ENCODE measurements at places on chromosomes 6 and 20.

GRCh38 chr6:53290537-53291510 is 57.9 kb downstream of the ELOVL5 start:
- no peak for DNase-seq

- DNase-seq: no peak
Observed at GRCh38 chr20:59634435-59635005, 30.2 kb downstream of the PHACTR3 start.

DNA sequence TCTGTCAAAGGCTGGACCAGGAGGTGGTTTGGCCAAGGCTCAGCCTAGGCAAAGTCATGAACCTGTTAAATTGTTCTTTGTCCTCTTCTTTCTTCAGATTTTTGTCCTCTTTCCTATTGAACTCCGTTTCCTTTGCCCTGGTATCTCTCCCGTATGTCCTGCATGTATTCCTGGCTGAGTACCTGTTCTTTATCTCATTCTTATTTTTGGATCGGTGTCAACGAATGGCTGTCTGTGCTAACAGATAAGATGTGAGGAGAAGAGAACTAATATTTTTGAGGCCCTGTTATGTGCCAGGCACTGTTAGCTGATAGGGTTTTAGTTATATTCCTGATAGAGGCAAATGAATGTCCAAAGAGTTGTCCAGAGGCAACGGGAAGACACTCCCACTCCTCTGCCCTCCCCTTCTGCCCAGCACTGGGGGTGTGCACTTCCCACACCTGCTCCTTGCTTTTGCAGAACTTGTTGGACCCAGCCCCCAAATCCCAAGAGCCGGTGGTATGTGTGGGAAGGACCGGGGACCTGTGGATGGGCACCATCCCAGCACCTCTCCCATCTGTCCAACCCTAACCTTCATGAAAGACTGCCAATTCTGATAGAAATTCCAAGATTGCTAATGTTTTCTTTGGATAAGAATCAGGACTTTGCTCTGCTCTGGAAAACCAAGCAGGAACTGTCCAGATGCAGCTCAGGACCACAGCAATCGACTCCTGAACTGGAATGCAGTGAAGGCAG is 20.6 kb downstream of the MMP24OS start:
- no peak for DNase-seq

DNA sequence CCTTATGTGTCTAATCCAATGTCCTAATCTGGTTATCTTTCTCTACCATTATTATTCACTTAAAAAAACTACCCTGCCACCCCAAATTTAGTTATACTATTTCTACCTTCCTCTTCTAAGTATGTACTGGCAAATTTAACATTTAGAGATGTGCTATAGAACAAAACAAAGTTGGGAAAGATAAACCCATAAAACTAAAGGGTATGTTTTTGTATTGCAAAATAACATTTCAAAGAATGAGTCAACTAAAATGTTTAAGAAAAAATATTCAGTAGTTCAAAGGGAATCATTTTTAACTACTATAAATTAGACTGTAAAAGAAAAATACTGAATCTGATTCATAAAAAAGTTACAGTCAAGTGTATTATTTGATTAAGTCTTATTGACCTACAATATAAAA is 103.0 kb downstream of the LMBRD1 start:
- DNase-seq: no peak

GRCh38 chr6:42547407-42548329 is 16.2 kb upstream of the UBR2 start:
- DNase-seq: peak; percentile 89

GRCh38 chr6:42440778-42441696 is 10.7 kb downstream of the TRERF1 start:
- DNase-seq: no peak

DNA sequence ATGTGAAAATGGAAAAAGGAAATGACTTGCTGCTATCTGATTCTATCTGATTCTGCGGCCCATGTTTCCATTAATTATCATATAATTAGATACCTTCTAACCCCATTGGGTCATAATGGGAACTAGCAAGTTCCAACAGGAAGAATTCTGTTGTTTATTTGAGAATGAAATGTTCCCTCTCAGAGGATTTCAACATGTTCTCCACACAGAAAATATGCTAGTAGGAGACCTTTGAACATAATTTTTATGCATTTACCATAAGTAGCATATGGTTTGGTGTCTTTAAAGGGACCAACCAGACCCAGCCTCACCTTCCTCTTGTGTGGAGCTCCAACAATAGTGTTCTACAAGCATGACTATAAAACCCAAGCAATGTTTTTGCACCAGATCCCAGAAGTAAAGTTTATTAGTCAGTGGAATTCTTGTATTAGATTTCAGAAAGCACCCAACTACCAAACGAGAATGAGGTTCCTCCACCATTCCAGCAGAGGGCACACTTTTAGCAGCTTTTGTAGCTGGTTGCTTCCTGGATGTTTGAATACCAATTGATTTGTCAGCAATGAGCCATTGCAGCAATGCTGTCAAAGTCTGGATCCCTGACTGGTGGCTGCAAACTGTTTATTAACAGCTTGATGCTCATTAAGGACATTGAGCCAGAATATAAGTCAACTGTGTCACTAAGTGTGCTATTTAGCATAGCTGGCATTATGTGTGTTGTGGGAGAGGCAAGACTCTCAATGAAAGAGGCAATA is 143.6 kb upstream of the GJE1 start:
- peak; percentile 80 for DNase-seq

- no peak for DNase-seq
Observed at GRCh38 chr6:3882866-3883265, 33.7 kb downstream of the FAM50B start.

GRCh38 chr20:53856300-53857295 is 213.8 kb downstream of the BCAS1 start:
- no peak for DNase-seq

DNA sequence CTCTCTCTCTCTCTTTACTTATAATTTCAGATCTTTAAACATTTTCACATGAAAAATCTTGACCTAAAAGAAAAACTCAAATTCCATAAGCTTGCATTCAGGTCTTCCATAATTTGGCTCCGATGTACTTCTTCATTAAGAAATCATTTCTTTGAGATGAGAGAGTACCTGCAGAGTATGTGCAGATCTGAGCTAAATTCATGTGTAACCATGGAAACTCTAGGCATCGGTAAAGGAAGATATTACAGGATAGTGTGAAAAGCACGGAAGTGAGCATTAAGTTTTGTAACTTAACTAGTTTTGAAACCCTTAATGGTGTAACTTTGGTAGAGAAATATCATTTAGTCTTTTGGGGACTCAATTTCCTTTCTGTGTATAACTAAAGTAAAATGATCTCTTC is 295.9 kb upstream of the SOX4 start:
- no peak for DNase-seq

GRCh38 chr6:142088858-142089216 is 43.9 kb upstream of the GJE1 start:
- no peak for DNase-seq

DNA sequence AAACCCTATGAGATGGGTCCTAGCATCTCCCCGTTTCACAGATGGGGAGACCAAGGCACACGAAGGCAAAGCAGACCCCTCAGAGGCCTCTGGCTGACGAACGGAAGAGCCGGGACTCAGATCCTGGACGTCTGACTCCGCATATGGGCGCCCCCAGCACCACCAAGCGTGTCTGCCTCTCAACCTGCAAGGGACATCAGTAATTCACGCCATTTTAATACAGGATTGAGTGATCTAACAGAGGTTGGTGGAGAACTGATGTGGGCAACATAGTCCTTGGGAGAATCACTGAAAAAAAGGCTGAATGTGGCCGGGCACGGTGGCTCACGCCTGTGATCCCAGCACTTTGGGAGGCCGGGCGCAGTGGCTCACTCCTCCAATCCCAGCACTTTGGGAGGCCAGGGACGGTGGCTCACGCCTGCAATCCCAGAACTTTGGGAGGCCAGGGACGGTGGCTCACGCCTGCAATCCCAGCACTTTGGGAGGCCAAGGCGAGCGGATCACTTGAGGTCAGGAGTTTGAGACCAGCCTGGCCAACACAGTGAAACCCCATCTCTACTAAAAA is 206.6 kb downstream of the DLL1 start:
- DNase-seq: no peak

- peak; percentile 83 for DNase-seq
Observed at GRCh38 chr20:37095599-37096414, at the start of gene RBL1. RBL1 (minus strand) TSS chr20:37095997; CDS start chr20:37095928, 69 bp downstream.

- DNase-seq: no peak
Observed at GRCh38 chr6:17744019-17744756, 37.5 kb upstream of the NUP153 start.

Data from Kasumi-1 (cell line).